Caco-2 (cell line): ENCODE measurements at places on chromosomes 5 and 9. TPM values are rescaled to one million over a fixed set of nuclear protein-coding genes. Genes with fewer than 3 reads are reported as not detected.
A peak's percentile ranks its signal among the peaks of the same experiment; 100 is the strongest.

DNA sequence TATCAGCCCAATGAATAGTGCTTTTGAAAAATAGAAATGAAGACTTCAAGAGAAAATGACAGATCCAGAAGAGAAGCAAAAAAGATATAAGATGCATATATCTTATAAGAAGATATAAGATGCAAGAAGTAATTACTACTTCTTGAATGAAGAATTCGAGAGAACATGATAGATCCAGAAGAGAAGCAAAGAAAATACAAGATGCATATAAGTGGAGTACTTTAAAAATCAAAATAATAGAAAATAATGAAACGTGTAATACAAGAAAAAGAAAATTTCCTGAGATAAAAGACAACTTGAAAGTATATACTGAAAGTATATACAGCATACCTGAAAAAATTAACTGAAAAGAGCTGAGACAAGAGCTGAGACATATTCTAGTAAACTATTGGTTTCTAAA lies 76.7 kb downstream of the DROSHA start:
- H3K27ac ChIP-seq: no peak overlapping the region
- H3K4me3 ChIP-seq: no peak overlapping the region
- H3K4me1 ChIP-seq: no peaks in the 10 kb centered on the region
- DNase-seq: no peak
- no peaks in the 10 kb centered on the region for H3K27me3 ChIP-seq

GRCh38 chr5:135013947-135014570 lies 20.0 kb downstream of the PITX1 start:
- H3K4me3 ChIP-seq: no peak overlapping the region
- no peak for DNase-seq
- H3K27me3 ChIP-seq: no peaks in the 10 kb centered on the region
- H3K36me3 ChIP-seq: no peaks in the 10 kb centered on the region; the same call in 1 of the 2 replicates
- peaks cover 4% of the 10 kb centered on the region; the same call in 1 of the 2 replicates for H3K4me1 ChIP-seq
- no peak overlapping the region for H3K27ac ChIP-seq

GRCh38 chr5:28632607-28633006 lies 1594.2 kb upstream of the CDH9 start:
- no peak for DNase-seq
- no peaks in the 10 kb centered on the region for H3K27me3 ChIP-seq
- H3K27ac ChIP-seq: no peak overlapping the region
- no peaks in the 10 kb centered on the region for H3K4me1 ChIP-seq
- no peaks in the 10 kb centered on the region for H3K36me3 ChIP-seq

DNA sequence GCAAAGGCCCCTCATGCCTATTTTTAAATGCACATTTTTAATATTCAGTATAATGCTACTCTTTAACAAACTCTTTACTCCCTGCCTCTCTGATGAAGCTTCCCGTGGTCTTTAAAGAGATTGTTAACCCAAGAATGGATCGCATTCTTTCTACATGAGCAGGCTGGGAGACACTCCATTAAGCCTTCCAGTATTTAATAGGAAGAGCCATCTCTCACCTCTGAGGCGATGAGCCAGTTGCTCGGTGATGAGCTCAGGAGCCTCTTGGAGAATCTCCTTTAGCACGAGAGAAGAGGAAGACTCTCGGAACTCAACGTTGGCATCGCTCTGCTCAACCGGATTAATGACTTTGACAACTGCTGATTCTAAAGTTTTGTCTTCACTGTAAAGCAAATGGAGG lies 59.6 kb downstream of the PRUNE2 start:
- H3K27me3 ChIP-seq: no peaks in the 10 kb centered on the region
- no peaks in the 10 kb centered on the region for H3K4me1 ChIP-seq
- H3K36me3 ChIP-seq: no peaks in the 10 kb centered on the region

DNA sequence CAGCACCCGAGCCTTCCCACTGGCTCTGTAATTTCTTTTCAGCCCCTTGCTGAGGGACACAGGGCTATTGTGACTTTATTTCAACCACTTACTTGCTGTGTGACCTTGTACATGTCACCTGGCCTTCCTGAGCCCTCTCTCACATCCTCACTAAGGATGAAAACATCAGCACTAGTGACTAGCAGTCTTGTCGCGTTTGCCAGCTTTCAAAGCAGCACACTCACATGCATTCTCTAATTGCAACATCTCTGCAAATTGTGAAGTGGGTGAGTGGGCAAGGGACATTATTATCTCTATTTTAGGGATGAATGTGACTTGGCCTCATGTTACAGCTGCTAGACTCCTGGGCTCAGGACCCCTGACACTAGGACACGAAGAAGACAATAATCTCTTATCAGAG lies 144.5 kb downstream of the SEC61B start:
- no peaks in the 10 kb centered on the region; the same call in 1 of the 2 replicates for H3K27me3 ChIP-seq
- no peak for DNase-seq
- H3K4me1 ChIP-seq: no peaks in the 10 kb centered on the region
- no peak overlapping the region for H3K4me3 ChIP-seq

- H3K36me3 ChIP-seq: no peaks in the 10 kb centered on the region
- H3K27ac ChIP-seq: no peak within 1 kb of the TSS
- peak within 1 kb of the TSS; percentile 65 for H3K4me3 ChIP-seq
- peak; percentile 82 for DNase-seq
Observed at GRCh38 chr5:113487781-113488644, at the start of gene MCC. Gene MCC (minus strand): TSS chr5:113488453.

The SPINK14 gene
- total RNA-seq: not detected in 2 replicates

DNA sequence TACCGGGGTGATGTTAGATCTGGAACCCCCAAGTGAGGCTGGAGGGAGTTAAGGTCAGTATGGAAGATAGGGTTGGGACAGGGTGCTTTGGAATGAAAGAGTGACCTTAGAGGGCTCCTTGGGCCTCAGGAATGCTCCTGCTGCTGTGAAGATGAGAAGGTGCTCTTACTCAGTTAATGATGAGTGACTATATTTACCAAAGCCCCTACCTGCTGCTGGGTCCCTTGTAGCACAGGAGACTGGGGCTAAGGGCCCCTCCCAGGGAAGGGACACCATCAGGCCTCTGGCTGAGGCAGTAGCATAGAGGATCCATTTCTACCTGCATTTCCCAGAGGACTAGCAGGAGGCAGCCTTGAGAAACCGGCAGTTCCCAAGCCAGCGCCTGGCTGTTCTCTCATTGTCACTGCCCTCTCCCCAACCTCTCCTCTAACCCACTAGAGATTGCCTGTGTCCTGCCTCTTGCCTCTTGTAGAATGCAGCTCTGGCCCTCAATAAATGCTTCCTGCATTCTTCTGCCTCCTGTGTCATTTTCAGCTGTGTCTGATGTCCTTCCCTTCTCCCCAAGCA lies 2.3 kb upstream of the MYOZ3 start:
- no peak overlapping the region for H3K4me3 ChIP-seq
- H3K27ac ChIP-seq: no peak overlapping the region
- no peaks in the 10 kb centered on the region for H3K27me3 ChIP-seq
- H3K36me3 ChIP-seq: no peaks in the 10 kb centered on the region

GRCh38 chr9:85053206-85053786 lies 383.8 kb downstream of the NTRK2 start:
- peak; percentile 13 for DNase-seq
- H3K27ac ChIP-seq: peak overlapping the region; percentile 79
- H3K27me3 ChIP-seq: no peaks in the 10 kb centered on the region

The RAB3C gene
- total RNA-seq: 0.05 TPM in 1 of 2 replicates, not detected in the other

DNA sequence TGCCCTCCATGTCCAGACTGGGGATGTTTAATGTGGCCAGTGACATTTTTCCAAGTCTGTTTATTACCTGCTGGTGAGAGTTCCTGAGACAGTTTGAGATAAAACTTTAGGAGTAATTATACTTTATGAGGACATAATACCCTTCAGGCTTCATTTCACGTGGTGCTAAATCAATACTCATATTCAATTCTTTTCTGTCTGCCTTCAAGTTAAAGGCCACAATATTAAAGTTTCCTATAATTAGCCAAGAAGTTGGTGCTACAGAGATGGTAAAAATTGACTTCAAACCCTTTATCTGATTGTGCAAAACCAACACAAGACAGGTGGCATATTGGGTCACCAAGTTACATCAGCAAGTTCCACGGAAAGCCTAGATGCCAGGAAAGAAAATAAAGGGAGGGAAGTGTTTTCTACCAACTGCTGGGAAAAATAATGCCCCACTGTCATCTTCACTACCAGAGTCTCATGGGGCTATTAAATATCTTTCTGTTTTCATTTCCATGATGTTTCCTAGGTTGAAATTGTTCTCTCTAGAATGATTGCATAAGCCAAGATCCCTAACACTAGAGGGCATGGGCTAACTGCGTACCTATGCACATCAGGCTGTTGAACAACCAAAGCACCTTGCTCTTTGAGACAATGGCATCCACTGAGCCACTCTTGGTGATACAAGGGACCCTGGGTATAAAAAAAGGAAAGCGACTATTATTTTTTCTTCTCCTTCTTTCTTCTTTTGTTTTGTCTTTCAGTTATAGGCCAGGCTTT lies 68.7 kb downstream of the INSYN2B start:
- no peak for DNase-seq
- H3K4me3 ChIP-seq: no peak overlapping the region
- no peaks in the 10 kb centered on the region; the same call in 1 of the 2 replicates for H3K4me1 ChIP-seq
- H3K27ac ChIP-seq: no peak overlapping the region

DNA sequence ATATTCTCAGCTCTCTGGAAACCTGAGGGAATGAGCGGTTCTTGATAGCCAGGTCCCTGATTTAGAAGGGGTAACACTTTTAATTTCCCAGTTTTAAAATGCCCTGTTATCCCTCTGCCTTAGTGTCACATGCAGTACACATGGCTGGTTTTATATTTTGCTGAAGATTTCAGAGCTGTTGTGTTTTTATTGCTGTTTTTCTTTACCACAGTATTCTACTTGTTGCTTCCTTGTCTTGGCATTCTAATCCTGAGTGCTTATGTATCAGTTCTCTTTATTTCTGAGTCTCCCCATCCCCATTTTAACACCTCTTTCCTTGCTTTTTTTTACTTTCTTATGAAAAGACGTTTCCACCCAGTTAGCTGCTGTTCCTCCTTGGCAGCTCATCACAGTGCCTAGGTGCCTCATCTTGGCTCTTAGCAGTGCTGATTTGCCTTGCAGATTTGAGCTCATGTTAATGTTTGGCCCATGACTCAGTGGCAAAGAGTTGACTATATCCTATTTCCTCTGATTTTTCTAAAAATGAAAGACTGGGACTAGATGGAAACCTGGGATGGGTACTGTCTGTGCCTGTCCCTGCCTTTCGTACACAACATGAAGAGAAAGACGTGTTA lies 3.7 kb downstream of the MTRR start:
- no peak overlapping the region for H3K27ac ChIP-seq
- H3K27me3 ChIP-seq: no peaks in the 10 kb centered on the region
- no peak overlapping the region for H3K4me3 ChIP-seq
- H3K4me1 ChIP-seq: 0 out of 2 replicates have a peak, but pooled peaks cover 7% of the 10 kb centered on the region
- H3K36me3 ChIP-seq: peaks cover 2% of the 10 kb centered on the region; the same call in 1 of the 2 replicates

- H3K4me1 ChIP-seq: no peaks in the 10 kb centered on the region
- no peaks in the 10 kb centered on the region for H3K27me3 ChIP-seq
- H3K36me3 ChIP-seq: no peaks in the 10 kb centered on the region
- no peak for DNase-seq
- H3K4me3 ChIP-seq: no peak overlapping the region
Observed at GRCh38 chr5:128799945-128800344, 165.3 kb upstream of the SLC27A6 start.

DNA sequence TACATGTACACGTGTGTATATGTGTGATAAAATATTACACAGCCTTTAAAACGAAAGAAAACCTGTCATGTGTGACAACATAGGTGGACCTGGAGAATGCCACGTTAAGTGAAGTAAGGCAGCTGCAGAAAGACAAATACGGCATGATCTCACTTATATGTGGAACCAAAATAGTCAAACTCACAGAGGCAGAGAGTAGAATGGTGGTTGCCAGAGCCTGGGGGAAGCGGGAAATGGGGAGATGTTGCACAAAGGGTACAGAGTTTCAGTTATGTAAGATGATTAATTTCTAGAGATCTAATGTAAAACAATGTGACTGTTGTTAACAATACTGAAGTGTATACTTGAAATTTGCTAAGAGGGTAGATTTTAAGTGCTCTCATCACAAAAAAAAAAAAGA lies 34.8 kb downstream of the ADAMTS12 start:
- H3K27ac ChIP-seq: no peak overlapping the region
- H3K36me3 ChIP-seq: no peaks in the 10 kb centered on the region
- no peak overlapping the region for H3K4me3 ChIP-seq
- H3K4me1 ChIP-seq: peaks cover 19% of the 10 kb centered on the region

DNA sequence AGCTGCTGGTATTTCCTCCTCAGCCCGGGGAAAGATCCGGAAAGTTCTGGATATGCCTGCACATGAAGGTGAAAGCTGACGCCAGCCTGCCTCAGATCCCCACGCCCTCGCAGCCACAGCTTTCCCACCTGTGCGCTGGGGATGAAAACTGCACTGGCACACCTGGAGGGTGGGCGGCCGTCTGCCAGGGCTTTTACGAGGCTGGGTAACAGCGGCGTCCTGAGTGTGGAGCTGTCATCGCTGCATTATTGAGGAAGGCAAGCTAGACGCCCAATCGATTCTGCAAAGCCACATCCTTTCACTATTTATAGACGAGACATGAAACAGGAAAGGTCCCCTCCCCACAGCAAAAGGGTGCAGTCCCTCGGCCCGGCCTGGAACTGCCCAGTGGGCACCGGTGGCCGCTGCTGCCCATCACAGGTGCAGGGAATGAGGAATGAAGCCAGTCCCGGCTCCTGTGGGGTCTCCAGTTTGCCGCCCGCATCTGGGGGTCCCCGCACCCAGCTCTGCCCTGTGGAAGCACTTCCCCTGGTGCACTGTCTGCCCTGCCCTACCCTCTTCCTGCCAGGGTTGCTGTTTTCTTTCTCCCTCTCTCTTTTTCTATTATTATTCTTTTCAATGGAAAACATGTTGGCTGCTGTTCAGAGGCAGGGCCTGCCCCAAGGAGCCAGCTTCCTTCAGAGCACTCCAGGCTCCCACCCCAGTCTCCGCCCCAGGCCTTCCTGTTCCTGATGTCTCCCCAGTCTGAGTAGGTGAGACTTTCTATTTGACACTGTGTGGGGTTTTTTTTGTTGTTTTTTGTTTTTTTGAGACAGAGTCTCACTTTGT lies 7.0 kb downstream of the NOTCH1 start:
- H3K4me1 ChIP-seq: no peaks in the 10 kb centered on the region
- H3K27me3 ChIP-seq: no peaks in the 10 kb centered on the region
- no peak overlapping the region for H3K4me3 ChIP-seq

The PCDHGC5 gene
- total RNA-seq: 0.21 and 0.25 TPM in 2 replicates

The LCN15 gene
- total RNA-seq: not detected in 2 replicates

DNA sequence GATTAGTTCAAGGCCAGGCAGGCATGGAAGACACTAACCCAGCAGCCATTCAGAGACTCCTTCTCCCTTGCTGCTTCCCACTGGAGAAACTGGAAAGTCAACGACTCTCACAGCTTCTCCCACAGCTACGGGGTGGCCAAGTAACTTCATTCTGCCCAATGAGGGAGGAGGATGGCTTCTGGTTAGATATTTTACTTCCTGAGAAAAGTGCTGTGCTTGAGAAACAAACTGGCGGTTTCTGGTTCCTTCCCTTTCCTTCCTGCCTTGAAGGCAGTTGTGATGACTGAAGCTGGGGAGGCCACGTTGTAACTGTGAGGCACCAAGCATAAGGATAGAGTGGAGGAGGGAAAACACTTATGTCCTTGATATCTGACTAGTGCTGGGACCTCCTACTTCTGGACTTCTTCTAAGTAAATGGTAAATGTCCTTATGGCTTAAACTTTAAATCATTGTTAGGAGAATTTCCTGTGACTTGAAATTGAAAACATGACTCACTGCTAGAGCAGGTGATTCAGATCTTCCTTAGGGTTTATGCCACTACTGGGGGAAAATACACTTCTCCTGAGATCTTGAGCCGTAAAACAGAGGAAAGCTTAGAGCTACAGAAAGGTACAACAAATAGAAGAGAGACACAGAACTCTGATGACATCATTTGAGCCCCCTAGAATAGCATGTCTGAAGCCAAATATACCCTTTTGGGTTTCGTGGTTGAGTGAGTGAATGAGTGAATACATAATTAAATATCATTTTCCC lies 3.1 kb upstream of the GNPDA1 start:
- H3K36me3 ChIP-seq: no peaks in the 10 kb centered on the region
- DNase-seq: no peak
- H3K27me3 ChIP-seq: no peaks in the 10 kb centered on the region
- peaks cover 4% of the 10 kb centered on the region; the same call in 1 of the 2 replicates for H3K4me1 ChIP-seq
- no peak overlapping the region for H3K4me3 ChIP-seq

The RNF208 gene
- 6.3 and 6.5 TPM in 2 replicates for total RNA-seq
